Tibial artery (tissue), 4 donors: ENCODE measurements at places on chromosomes 4 and X.

DNA sequence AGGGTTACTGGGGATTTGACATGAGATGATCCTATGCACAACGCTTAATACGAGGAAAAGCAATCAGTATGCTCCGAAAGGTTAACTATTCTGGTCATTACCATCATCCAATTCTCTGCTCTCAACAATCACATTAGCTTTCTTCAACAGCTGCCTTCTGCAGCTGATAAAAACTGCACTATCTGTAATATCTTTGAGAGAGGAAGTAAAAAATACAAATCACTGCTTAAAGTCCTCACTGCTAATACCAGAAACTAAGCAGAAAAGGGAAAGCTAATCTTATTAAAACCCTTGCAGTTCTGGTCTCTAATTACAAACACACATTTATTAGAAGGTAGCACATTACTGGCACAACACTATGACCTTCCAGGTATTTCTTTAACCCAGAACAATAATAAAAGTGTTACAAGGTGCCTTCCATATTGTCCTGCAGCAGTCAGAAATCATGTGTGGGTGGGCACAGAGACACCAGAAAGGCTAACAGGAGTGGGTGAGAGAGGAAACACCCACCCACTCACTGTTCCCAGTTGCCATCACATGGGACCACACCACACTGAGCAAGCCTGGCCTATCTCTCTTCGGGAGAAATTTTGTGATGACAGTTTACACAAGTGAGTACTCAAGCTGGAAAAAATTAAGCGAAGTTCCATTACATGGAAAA, 71.0 kb downstream of the RELL1 start:
- DNase-seq = no peak

DNA sequence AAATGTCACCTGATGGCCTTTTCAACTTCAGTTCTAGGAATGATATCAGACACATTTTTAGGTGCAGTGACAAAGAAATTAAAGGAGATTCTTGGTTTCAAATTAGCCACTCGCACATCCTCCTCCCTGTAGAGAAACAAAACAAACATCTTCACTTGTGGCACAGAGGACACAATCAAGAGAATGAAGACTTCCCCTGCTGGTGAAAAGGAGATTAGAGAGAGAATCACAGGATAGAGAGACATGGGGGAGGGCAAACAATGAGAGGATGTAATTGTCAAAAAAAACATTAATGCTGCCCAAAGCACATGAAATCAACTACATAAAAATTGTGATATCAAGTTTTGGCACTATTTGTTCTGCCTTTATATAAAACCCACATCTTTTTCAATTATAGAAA, 34.5 kb downstream of the ACE2 start:
- DNase-seq = no peak

GRCh38 chr4:1463088-1463926, 57.1 kb upstream of the NKX1-1 start:
- no peak for DNase-seq

- DNase-seq = no peak
These were observed 1.2 kb downstream of the SLC10A3 start for GRCh38 chrX:154489182-154489581.

GRCh38 chrX:137651647-137652046, 85.7 kb downstream of the ZIC3 start:
- no peak for DNase-seq

GRCh38 chr4:109359040-109359646, 56.7 kb upstream of the COL25A1 start:
- DNase-seq = no peak

- no peak for DNase-seq
These were observed 73.2 kb downstream of the ARHGAP24 start for GRCh38 chr4:85548116-85548515.

GRCh38 chr4:71545168-71545567, 206.3 kb downstream of the SLC4A4 start:
- no peak for DNase-seq

DNA sequence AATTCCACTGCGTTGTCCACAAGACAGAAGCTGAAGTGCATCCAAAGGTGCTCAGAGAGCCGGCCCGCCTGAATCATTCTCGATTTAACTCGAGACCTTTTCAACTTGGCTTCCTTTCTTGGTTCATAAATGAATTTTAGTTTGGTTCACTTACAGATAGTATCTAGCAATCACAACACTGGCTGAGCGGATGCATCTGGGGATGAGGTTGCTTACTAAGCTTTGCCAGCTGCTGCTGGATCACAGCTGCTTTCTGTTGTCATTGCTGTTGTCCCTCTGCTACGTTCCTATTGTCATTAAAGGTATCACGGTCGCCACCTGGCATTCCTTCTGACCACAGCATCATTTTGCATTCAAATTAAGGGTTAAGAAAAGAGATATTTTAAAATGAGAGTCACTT, 115.5 kb downstream of the NFKB1 start:
- DNase-seq = no peak

- DNase-seq = no peak
These were observed 18.5 kb upstream of the DRD5 start for GRCh38 chr4:9762823-9763475.

DNA sequence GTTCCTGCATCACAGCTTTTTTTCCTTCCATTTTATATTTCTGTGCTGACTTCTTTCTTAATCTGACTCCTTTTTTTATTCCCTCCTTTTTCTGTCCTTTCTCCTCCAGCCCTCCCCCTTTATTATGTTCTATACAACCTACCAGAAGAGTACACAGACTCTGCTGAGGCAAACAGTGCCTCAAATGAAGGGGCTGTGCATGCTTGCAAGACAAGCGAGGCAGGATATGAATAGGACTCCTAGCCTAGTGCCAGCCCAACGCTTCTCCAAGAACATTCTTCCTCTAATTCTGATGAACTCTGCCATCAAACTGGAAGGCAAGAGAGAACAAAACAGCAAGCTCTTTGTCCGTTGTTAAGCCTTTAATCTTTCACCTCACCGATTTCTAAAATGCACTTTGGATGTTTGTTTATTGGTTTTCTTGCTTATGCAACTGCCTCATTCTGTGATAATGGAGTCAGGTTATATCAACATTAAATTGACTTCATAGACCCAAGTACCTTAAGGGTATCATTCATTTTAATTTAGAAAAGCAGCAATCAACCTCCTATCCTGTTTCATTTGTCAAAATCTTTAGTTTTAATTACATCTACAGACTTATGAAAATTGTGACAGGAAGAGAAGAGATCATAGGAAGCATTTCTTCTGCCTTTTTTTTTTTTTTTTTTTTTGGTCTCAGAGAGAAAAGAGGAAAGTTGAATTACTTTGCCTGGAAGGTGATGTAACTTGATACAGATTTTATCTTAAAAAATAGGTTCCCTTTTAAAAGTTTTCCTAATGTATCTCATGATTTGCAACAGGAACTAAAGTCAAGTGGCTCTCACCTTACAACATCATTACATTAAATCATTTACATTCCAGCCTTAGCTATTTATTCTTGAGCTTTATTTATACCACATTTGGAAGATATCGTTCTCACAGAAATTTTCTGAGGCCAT, 284.7 kb upstream of the FTHL17 start:
- no peak for DNase-seq

GRCh38 chrX:153456161-153456560, 10.3 kb upstream of the TREX2 start:
- DNase-seq = peak; percentile 10

DNA sequence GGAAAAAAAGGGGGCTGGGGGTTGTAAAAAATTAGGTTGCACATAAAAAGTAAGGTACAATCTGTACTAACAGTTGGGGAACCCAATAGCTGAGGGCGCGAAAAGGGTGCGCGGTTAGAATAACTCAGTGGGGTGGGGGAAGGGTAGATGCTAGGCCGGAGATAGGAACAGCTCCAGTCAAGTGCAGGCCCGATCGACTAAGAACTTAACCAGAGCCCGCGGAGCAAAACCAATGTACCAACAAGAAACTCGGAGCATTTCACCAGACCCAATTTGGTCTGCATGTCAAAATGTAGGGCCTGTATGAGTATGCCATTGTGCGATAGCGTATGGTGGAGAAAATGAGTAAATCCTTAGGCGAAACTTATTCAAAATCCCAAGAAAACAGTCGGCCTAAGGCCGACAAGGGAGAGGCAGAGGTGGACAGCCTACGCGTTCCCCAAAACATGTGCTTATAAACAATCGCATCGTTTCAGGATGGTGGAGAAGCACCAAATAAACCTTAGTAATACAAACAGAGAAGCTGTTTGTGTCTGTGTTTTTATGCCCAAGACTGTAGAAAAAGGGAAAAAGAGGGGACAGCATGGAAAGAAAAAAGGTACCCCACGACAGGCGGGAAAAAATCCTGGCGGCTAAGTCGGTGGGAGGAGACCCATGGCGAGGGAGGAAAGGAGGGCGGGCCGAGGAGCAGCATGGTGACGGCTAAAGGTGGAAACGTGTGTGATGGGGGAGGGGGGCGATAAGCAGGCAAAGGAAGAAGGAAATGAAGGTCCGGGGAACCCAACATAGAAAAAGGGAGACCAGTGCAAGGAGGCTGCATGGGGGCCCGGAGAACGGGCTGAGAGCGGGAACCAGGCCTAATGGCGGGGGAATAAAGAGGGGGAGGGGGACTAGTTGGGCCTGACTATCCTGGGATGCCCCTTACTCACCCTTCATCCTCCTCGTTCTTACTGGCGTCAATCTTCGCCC, 990 bp downstream of the HNRNPD start:
- DNase-seq = peak; percentile 79

- DNase-seq = peak; percentile 61
These were observed 112.5 kb upstream of the ATP6AP2 start for GRCh38 chrX:40468033-40468846.

DNA sequence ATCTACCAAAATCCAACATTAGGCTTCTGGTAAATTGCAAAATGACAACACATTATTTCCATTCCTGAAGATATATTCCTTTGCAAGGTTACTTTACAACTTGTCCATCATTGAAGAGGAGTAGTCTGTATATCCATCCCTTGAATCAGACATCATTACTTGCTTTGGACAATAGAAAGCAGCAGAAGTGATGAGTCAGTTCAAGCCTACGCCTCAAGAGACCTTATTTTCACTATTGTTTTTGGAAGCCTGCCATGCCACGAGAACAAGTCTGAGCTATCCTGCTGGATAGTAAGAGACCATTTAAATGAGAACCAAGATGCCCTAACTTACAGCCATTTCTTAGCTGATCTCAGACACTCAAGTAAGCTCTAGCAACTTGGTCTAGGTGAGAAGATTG, 246.0 kb upstream of the HHIP start:
- DNase-seq = no peak

DNA sequence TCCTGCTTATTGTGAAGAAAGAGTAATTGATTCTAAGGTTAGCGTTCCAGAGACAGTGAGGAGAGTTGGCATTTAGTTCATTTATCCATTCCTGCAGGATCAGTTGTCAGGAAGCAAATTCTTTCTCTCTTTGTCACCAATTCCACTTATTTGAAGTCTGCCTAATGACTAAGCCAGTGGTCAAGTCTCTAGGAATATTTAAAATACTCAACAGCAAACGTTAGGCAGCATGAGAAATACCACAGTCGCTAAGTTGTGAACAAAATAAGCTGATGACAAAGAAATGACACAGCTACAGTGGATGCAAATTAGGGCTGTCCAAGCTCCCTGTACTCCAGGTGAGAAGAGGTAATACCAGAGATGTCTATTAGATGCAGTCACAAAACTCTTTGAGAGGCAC, 6.6 kb upstream of the MAGEB17 start:
- DNase-seq = no peak

DNA sequence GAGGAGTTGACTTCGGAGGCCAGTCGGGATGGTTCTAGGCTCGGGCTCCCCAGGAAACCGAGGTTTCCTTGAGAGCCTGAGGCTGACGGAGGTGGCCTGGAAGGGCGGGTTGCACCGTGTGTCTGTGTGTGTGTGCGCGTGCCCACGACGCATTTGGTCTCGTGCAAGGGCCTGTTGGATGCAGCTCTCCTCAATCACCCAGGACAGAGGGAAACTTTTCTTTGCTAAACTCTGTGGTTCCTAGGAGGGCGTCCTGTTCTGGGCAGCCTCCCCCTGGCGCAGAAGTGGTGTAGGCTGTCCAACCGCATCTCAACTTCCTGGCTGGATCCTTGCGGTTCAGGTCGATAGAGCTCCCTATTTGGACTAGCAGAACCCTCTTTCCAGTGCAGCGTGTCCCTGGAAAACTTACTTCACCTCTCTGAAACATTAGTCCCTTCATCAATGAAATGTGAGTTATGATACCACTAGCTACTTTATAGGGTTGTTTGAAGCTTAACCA, 973 bp downstream of the STK32B start:
- DNase-seq = no peak

GRCh38 chrX:31271615-31272471, 200.0 kb upstream of the FTHL17 start:
- DNase-seq = no peak

DNA sequence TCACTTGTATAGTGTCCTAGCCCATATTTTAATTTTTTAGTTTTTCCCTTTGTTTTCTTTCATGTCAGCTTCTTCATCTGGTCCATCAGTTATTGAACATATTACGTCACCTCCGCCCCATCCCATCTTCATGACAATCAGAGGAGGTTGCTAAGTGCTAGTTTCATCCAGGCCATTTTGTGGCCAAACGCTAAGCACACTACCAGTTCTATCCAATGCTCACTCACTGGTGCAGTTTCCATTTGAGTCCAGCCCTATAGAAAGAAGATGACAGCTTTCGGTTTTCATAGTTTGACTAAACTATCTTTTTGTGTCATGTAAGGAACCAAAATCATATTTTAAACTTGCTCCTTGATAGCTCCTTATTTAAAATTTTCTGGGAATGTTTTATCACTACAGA, 304.2 kb downstream of the TENM3 start:
- DNase-seq = no peak

- DNase-seq = no peak
These were observed 182.3 kb downstream of the BANK1 start for GRCh38 chr4:101972791-101973190.

GRCh38 chr4:31124008-31124585, 403.9 kb downstream of the PCDH7 start:
- no peak for DNase-seq

DNA sequence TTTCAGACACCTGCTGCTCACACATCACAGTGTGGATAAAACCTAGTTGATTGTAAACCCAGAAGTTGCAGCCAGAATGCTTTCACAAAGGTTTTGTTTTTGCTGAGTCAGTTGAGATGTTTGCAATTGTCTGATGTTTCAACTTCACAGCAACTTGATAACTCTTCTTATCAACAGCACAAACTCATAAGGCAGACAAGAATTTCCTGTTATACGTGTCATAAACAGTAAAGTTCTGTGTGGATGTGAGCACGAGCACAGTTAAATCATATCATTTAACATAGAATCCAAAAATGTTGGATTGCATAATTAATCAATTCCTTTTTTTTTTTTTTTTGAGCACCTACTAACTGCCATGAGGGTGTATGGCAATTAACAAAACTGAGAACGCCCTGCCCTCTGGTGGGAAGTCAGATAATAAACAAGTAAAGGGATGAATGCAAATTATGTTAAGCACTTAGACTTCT, 512.2 kb downstream of the PDHA2 start:
- DNase-seq = no peak

- peak; percentile 37 for DNase-seq
These were observed 118.4 kb downstream of the CPZ start for GRCh38 chr4:8710946-8711345.
